Progenitor cell of endocrine pancreas (in vitro differentiated cells): ENCODE measurements at places on chromosomes 3 and 15. TPM values are rescaled to one million over a fixed set of nuclear protein-coding genes. Genes with fewer than 3 reads are reported as not detected.

DNA sequence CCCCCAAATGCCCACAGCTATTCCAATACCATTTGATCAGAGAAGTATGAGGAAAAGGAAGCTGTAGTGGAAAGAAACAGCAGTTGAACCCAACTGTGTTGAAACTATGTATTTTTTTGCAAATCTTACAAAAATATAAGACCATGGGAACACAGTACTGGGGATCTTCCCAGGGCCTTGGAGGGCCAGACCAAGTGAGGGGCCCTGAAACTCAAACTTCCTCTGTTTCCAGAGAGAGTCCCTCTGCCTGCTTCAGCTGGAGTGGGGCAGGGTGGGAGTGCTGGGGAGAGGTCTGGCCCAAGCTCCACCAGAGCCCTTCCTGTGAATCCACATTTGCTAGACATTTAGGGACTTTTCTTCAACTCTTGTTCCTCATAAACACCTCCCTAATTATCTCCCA is 263.9 kb downstream of the CHST2 start:
- no peaks in the 10 kb centered on the region for H3K4me1 ChIP-seq
- DNase-seq: no peak
- no peak overlapping the region for H3K27ac ChIP-seq
- no peaks in the 10 kb centered on the region for H3K27me3 ChIP-seq

The CEP19 gene
- total RNA-seq: 2.3 and 2.5 TPM in 2 replicates

The CD86 gene
- total RNA-seq: not detected in 2 replicates

The TGM4 gene
- total RNA-seq: not detected in 2 replicates

The SPATA12 gene
- 0.14 and 0.16 TPM in 2 replicates for total RNA-seq
